Activated CD8-positive, alpha-beta T cell treated with anti-CD3 and anti-CD28 coated beads for 36 hours (primary cell): ENCODE measurements at places on chromosomes 13 and 19. TPM values are rescaled to one million over a fixed set of nuclear protein-coding genes. Genes with fewer than 3 reads are reported as not detected.

DNA sequence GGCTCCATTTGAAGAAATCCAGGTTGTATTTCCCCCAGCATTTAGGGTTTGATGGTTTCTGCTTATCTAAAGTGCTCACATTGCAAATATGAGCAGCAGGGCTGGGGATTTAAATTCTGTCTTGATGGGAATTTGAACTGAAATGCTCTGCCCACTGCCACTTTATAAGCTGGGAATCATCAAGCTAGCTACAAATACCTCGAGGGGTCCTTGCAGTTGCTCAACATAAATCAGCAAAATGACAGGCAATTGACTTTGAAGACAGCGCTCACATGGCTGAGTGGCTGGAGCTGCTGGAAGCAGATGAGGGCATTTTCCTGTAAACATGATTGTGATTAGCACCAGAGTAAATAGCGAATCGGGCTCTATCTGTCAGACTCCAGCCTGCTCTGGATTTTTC is 39.4 kb upstream of the MEDAG start:
- no peak for DNase-seq

DNA sequence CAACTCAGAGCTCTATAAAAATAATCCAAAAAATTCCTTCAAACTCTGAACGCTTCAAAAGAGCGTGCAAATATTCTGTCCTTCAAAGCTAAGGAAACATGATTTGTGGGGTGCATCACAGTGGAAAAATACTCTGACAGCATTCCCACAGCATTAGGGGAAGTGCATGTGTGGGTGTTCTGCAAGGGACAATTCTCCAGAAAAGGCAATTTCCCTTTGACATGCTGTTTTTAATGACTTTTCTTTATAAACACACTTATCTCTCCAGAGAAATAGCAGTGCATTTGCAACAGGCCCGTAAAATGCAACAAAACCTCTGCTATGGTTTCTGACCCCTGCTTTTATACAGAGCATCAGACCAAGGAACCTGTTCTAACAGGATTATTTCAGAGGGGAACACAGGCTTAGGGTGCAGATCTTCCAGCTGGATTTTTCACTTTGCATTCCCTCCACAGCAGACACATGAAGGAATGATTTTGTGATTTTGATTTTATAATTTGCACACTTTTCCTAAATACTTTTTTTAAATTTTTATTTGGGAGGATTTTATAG is 42.6 kb downstream of the KL start:
- no peak for DNase-seq

GRCh38 chr19:13082192-13083007 is 20.3 kb downstream of the LYL1 start:
- no peak for DNase-seq

- no peak for DNase-seq
Observed at GRCh38 chr19:10010247-10010691, at the start of gene COL5A3. Gene COL5A3, minus strand, starts transcription at chr19:10010504. Its CDS starts 119 bp downstream, at chr19:10010385.

The ERICH6B gene
- not detected for total RNA-seq

GRCh38 chr19:36093687-36094086 is 17.3 kb upstream of the OVOL3 start:
- DNase-seq, result no peak

DNA sequence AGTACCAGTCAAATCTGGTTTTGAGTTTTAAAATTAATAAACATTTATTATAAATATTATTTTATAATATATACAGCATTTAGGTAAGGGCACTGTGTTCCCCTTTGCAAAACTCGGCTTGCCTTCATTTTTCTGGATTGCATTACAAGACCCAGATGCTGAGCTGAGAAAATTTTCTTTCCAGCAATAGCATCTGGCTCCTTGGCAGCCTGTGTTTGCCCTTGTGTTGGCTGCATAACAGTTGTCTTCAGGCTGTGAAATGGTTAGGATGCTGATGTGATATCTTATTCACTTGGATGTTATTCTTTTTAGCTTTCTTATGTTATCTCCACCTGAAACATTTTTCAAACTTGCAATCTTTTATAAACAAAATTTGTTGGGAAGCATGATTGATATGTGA is 784.4 kb downstream of the DACH1 start:
- DNase-seq, result no peak

DNA sequence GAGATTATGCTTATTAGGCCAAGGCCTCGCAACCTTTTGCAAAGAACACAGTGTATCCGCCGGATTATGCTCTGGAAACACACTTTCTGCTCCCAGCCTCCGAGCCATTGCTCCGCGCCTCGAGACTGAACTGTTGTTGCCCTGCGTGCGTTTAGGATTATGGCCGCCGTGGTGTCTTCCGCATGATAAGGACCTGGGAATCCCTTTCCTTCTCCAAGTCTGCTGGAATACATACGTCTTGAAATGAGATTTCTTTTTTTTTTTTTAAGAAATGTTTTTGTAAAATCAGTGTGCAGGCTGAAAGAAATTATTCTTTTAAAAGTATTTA is 89.8 kb upstream of the SOX1 start:
- no peak for DNase-seq

The CASP14 gene
- total RNA-seq, result not detected

The FARP1 gene
- total RNA-seq, result 0.27 TPM

- no peak for DNase-seq
Observed at GRCh38 chr19:50759886-50760285, 10.4 kb upstream of the GPR32 start.

The ETFB gene
- total RNA-seq, result 151 TPM

The RFC3 gene
- 63.0 TPM for total RNA-seq

DNA sequence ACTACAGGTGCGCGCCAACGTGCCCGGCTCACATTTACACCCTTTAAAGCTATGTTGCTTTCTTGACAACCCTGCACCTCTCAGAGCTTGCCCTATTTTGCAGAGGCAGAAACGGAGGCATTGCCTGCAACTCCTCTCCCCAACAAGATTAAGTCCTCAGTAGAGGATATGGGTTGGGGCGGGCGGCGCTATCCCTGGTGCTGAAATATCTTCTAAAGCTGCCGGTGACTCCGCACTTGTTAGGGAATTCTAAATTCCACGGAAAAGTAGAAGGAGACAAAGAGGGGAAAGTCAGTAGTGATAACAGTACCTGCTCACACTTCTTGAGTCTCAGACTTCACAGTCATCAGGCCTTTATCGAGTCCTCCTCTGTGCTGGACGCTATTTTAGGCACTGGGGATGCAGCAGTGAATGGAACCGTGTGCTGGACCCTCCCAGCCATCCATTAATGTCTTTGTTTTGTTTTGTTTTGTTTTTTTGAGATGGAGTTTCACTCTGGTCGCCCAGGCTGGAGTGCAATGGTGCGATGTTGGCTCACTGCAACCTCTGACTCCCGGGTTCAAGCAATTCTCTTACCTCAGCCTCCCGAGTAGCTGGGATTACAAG is 18.0 kb downstream of the SLC5A5 start:
- peak; percentile 30 for DNase-seq

- no peak for DNase-seq
Observed at GRCh38 chr19:793806-794205, 3.4 kb upstream of the PTBP1 start.

- DNase-seq, result no peak
Observed at GRCh38 chr13:36918246-36919131, 1.5 kb downstream of the SMAD9 start.

- no peak for DNase-seq
Observed at GRCh38 chr19:55324662-55325061, 479 bp downstream of the TMEM150B start.
